Sciatic nerve (tissue), 2 donors: ENCODE measurements at places on chromosomes 13 and 19. TPM values are rescaled to one million over a fixed set of nuclear protein-coding genes. Genes with fewer than 3 reads are reported as not detected.

DNA sequence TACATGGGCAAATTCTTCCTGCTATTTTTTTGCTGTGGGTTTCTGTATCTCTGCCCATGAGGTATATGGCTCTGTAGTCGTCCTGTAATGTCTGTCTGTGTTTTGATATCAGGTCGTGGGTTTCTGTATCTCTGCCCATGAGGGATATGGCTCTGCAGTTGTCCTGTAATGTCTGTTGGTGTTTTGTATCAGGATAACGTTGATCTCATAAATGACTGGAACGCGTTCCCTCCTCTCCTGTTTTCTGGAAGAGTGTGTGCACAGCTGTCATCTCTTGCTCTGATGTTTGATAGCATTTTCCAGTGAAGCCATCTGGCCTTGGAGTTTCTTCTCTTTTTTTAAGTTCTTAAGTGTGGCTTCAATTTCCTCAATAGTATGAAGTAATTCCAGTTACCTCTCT is 57.2 kb downstream of the SOX1 start:
- DNase-seq: no peak

DNA sequence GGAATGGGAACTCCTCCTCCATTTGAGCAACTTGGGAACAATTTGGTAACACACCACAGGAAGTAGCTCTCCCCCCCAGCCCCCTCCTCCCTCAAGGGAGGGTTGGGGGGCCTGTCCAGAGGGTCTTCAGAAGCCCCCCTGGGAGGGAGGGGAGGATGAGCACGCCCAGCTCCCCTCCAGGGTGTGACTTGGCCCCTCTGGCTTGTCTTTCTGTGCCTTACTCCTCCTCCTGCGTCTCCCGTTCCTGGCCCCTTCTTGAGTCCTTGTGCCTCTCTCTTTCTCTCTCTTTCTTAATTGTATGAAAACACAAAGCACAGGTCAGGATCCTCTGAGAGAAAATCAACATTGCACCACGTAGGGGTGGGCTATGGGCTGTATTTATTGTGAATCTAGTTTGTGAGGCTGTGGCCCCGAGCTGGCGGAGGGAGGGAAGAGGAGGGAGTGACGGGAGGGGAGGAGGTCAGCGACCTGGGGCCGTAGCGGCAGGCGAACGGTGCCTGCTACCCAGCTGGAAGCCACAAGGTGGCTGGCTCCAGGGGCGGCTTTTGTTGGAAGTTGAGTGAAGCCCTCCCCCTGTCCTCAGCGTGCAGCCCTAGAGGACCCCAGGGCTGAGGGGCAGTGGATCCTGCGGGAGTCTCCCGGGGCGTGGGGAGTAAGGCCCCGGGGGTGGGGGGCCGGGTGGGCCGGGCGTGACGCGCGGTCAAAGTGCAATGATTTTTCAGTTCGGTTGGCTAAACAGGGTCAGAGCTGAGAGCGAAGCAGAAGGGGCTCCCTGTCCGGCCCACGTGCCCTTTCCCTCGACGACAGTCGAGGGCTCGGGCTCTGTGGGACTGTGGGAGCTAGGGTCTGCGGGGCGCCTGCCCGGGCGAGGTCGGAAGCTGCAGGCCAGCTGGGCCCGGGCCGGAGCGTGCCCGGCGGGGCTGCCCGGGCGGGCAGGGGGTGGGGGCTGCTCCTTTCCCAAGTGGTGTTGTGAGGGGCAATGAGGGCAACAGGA is 6.4 kb downstream of the LYL1 start:
- no peak for DNase-seq

- DNase-seq: no peak
Measured at GRCh38 chr19:21084343-21084742, 2.3 kb downstream of the ZNF714 start.

DNA sequence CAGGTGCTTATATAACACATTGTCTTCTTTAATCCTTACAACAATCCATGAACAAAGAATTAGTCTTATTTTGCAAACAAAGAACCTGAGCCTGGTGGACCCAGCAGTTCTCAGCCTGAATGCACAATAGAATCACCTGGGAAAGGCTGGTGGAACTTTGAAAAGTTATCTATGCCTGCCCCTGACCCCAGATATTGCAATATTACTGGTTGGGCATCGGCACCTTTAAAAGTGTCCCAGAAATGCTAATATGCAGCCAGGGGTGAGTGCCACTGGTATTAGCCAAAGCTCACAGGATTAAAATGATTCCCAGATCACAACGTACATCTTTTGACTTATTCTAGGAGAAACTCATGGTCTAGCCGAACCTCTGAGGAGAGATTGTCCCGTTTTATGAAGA is 268.8 kb downstream of the KLF5 start:
- DNase-seq: no peak

The TMPRSS9 gene
- total RNA-seq: not detected

The FBXW9 gene
- total RNA-seq: 3.6 TPM

- no peak for DNase-seq
Measured at GRCh38 chr19:19775891-19776205, 42.9 kb upstream of the ZNF14 start.

The PABPC3 gene
- total RNA-seq: 0.13 TPM

The NDFIP2 gene
- 31.8 TPM for total RNA-seq

DNA sequence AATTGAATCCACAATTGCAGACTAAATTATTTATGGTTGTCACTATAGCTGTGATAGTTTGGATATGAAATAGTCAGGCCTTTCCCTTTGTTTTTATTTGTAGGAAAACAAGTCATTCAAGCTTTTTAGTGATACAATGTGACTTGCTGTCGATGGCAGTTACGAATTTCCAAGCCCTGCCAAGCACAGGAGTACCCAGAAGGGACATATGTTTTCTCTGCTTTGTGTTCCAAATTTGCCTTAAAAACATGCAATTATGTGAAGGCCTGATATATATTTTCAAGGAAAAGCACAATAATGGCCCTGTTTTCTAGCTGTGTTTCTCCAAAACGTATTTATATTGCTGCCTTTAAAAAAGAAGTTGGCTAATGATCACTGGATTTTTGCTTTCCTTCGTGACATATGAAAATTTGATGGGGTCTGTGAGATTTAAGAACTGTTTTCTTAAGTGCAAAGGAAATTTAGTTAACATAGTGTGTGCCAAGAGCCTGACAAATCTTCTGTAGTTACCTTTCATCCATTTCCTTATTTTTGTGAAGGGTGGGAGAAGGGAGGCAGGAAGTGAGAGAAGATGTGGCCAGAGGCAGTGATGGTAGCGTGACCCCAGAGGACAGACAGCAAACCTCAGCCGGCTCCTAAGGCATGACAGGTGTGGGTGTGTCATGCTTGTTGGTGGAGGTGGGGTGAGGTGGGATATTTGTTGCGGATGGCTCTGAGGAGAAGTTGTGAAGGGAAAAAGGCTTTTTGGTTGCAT is 79.6 kb downstream of the TEX26 start:
- no peak for DNase-seq

DNA sequence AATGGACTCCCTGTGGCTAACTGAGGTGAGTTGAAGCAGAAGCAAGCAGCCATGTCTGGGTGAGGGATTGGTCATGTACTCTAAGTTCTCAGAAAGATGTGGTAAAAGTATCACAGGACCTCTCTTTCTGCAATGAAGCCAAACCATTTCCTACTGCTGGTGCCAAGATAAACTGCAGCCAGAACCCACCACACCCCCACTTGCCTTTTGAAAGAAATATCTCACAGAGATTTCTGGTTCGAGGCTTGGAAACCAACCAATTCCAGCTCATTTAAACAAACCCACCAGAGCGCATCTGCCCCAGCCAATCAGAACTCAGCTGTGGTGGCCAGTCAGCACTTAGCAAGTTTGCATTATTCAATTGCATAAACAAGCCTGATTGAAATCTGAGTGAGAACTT is 204.5 kb upstream of the ATXN8OS start:
- no peak for DNase-seq

DNA sequence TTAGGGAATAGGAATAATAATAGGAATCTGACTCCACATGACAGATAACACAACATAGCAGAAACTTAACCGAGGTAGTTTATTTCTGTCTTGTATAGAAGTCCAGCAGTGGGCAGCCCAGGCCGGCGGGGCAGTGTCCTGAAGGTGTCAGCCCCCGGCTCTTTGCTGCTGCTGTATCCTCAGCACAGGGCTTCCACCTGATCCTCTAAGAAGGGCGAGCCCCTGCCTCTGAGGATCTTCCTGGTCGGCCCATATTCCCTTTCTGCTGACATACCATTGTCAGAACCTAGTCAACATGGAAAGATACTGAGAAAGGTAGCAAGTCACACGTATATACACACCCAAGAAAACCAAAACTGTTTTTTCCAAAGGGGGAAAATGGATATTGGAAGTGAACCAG is 56.2 kb upstream of the GPR183 start:
- no peak for DNase-seq

GRCh38 chr13:59584761-59585670 is 578.7 kb downstream of the DIAPH3 start:
- DNase-seq: no peak

DNA sequence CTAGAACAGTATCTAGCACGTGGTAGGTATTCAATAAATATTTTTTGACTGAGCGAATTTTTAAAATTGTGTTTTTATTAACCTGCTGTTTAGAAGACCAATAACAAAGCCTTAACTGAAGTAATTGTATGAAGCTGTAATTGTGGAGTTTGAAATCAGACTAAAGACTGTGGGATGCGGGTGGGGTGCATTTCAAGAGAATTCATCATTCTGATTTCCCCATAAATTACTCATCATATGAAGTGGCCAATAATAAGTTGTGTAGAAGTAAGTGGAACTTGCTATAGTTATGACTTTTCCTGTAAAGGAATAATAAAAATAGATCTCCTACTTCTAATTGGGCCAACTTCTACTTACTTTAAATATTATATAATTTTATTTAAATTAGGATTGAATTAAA is 449.3 kb downstream of the PCDH9 start:
- no peak for DNase-seq

DNA sequence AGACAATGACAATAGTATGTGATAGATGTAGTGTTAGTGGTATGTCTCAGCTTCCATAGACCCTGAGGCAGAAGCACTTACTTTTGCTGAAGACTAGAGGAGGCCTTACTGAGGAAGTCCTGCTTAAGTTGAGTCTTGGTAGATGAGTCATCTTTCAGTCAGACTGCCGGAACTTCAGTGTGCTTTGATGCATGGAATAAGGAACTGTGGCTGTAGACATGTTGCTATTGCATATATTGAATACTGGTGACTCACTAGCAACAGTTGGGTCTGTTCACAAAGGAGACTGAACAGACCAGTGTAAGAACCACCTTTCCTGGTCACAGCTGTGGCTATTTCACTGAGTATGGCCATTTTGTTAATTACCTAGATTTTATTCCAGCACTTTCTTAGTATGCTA is 1000.6 kb downstream of the OLFM4 start:
- no peak for DNase-seq

The ZNF486 gene
- 5.1 TPM for total RNA-seq

GRCh38 chr19:49833599-49833998 is 15.5 kb downstream of the MED25 start:
- no peak for DNase-seq

The ZNF285 gene
- 7.7 TPM for total RNA-seq

The MYH14 gene
- total RNA-seq: 48.7 TPM

GRCh38 chr19:53130506-53130905 is 2.2 kb downstream of the ZNF415 start:
- no peak for DNase-seq

GRCh38 chr13:75762955-75763354 is 126.8 kb downstream of the LMO7 start:
- DNase-seq: no peak

DNA sequence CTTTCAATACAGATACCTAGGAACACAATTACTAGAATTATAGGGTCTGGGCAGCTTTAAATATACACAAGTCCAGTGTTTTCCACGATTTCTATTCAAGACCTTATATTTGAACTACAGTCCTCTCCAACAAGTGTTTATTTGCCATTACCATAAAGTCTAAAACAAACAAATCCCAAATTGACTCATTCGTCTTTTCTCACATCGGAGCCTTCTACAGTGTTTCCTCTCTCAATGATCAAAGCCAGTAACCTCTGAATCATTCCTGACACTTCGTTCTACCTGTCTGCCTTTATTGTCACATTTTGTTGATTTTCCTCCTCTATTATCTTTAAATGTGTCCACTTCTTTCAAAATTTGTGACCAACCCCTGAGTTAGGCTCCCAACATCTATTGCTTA is 1356.5 kb upstream of the SLC10A2 start:
- DNase-seq: no peak

DNA sequence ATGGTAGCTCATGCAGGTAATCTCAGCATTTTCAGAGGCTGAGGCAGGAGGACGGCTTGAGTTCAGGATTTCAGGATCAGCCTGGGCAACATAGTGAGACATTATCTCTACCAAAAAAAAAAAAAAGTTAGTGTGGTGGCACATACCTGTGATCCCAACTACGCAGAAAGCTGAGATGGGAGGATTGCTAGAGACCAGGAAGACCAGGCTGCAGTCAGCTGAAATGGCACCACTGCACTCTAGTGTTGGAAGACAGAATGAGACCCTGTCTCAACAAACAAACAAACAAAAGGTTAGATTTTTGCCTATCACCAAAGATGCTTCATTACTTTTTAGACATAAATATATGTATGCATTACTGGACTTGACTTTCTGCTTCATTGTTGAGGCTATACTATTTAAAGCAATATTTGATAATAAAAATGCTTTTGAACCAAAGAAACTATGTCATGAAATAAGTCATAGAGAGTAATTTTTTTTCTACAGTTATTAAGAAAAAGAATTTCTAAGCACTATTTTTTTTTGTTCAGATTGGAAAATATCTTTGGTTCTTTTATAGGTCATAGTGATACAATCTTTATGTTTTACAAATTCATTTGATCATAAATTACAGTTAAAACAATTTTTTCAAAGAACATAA is 1180.1 kb upstream of the ATXN8OS start:
- DNase-seq: no peak

The INAFM1 gene
- 28.2 TPM for total RNA-seq

- no peak for DNase-seq
Measured at GRCh38 chr13:50389726-50390125, 374.5 kb downstream of the KCNRG start.

The MADCAM1 gene
- 1.1 TPM for total RNA-seq

The KIR2DL3 gene
- not detected for total RNA-seq

The TMEM272 gene
- total RNA-seq: 0.71 TPM

- DNase-seq: no peak
Measured at GRCh38 chr19:35044317-35045117, 3.0 kb downstream of the HPN start.

DNA sequence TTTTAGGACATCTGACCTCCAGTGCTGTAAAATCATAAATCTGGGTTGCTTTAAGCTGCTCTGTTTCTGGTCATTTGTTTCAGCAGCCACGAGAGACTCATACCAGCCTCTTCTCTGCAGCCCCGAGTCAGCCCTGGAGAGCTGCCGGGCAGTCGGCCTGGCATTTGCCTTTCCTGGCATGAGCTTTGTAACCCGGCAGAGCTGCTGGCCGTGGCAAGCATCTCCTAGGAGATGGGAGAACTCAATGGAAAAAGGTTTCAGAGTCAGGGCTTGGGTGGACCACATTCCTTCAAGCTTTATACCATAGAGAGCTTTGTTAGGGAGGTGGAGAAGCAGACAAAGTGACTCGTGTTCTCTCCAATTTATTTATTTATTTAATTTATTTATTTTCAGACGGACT is 21.6 kb upstream of the CCL25 start:
- no peak for DNase-seq

The SIGLEC7 gene
- total RNA-seq: 2.0 TPM

- no peak for DNase-seq
Measured at GRCh38 chr19:23509686-23510450, 114.6 kb upstream of the ZNF91 start.
